Natural killer cell (primary cell): ENCODE measurements at places on chromosomes 7 and 10. TPM values are rescaled to one million over a fixed set of nuclear protein-coding genes. Genes with fewer than 3 reads are reported as not detected.

NOLC1 gene
- total RNA-seq: 42.6 TPM

RSBN1L gene
- 33.4 TPM for total RNA-seq

DNA sequence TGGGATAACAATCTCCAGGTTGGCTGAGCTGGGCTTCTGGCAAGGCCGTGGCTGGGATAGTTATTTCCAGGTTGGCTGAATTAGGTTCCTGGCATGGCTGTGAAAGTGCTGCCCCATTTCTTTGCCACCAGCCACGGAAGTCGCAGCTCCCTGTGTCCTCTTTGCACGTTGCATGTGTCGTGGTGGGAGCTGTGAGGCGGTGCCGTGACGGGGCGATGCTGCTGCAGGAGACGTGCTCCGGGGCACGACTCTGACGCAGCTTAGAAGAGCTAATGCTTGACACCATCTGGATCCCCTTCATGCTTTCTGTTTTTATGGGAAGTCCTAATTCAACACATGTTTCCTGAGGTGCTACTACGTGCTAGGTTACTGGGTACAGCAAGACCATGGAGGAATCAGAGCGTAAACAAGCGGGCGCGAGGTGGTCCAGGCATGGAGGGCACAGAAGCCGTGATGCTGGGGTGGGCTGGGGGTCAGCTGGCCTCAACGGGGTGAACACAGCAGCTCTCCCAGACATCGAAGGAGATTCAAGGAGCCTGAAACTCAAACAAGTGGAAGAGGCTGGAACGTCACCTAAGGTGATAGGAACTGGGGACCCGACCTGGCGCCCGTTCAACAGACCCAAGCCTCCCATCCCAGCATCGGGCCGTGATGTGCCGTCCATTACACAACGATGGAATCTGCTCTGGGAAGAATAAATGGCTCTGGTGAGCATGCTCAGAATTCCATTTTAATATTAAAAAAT is 407.1 kb downstream of the DNAJB6 start:
- H3K36me3 ChIP-seq: no peaks in the 10 kb centered on the region
- H3K27me3 ChIP-seq: no peaks in the 10 kb centered on the region
- no peak overlapping the region for H3K4me3 ChIP-seq
- no peaks in the 10 kb centered on the region for H3K4me1 ChIP-seq

GET4 gene
- 69.3 TPM for total RNA-seq

- H3K27me3 ChIP-seq: no peaks in the 10 kb centered on the region
- H3K36me3 ChIP-seq: no peaks in the 10 kb centered on the region
- no peak overlapping the region for H3K27ac ChIP-seq
- DNase-seq: no peak
- no peak overlapping the region for H3K4me3 ChIP-seq
These were observed 17.7 kb upstream of the ZMIZ1 start for GRCh38 chr10:79050896-79051555.

GRK5 gene
- total RNA-seq: 37.6 TPM

RNF133 gene
- total RNA-seq: not detected

DNA sequence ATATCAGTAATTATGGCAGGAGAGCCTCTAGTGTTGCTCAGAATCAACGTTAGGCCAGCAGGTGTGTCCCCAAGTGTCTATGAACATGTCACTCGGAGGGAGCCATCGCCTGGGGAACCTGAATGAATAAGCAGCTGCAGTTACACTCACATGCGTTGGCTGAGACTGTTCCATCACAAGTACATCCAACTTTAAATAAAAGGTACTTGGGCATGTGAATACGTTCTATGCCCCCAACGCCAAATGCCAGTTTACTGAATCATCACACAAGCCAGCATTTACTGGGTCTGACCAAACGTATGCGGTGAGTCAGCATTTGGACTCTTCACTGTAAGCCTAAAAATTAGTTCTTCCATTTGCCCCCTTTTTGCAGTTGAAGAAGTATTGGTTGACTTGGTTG is 207.6 kb upstream of the PLXNA4 start:
- no peak overlapping the region for H3K4me3 ChIP-seq
- no peaks in the 10 kb centered on the region for H3K36me3 ChIP-seq
- no peak for DNase-seq
- no peaks in the 10 kb centered on the region for H3K4me1 ChIP-seq
- no peaks in the 10 kb centered on the region for H3K27me3 ChIP-seq

SIRT1 gene
- 48.2 TPM for total RNA-seq

- H3K4me3 ChIP-seq: no peak overlapping the region
- no peak overlapping the region for H3K27ac ChIP-seq
- peaks cover 61% of the 10 kb centered on the region for H3K4me1 ChIP-seq
- H3K27me3 ChIP-seq: no peaks in the 10 kb centered on the region
These were observed 17.2 kb downstream of the NACAD start for GRCh38 chr7:45071528-45071927.

RAPGEF5 gene
- 0.26 TPM for total RNA-seq

TAS2R5 gene
- 1.9 TPM for total RNA-seq

GRCh38 chr7:27997188-27997707 is 183.3 kb downstream of the JAZF1 start:
- H3K36me3 ChIP-seq: no peaks in the 10 kb centered on the region
- no peak overlapping the region for H3K4me3 ChIP-seq
- peaks cover 13% of the 10 kb centered on the region for H3K4me1 ChIP-seq
- H3K27me3 ChIP-seq: no peaks in the 10 kb centered on the region
- no peak overlapping the region for H3K27ac ChIP-seq

- no peaks in the 10 kb centered on the region for H3K27me3 ChIP-seq
- peaks cover 33% of the 10 kb centered on the region for H3K36me3 ChIP-seq
- H3K4me3 ChIP-seq: peak overlapping the region; percentile 75
- peaks cover 10% of the 10 kb centered on the region for H3K4me1 ChIP-seq
- H3K27ac ChIP-seq: peak overlapping the region; percentile 59
These were observed 822 bp downstream of the SAMD9L start for GRCh38 chr7:93147363-93147762.

GRCh38 chr10:48227213-48227612 is 47.3 kb downstream of the FRMPD2 start:
- DNase-seq: no peak
- no peaks in the 10 kb centered on the region for H3K36me3 ChIP-seq
- no peak overlapping the region for H3K27ac ChIP-seq
- H3K4me3 ChIP-seq: no peak overlapping the region
- H3K27me3 ChIP-seq: no peaks in the 10 kb centered on the region
- H3K4me1 ChIP-seq: no peaks in the 10 kb centered on the region

DNA sequence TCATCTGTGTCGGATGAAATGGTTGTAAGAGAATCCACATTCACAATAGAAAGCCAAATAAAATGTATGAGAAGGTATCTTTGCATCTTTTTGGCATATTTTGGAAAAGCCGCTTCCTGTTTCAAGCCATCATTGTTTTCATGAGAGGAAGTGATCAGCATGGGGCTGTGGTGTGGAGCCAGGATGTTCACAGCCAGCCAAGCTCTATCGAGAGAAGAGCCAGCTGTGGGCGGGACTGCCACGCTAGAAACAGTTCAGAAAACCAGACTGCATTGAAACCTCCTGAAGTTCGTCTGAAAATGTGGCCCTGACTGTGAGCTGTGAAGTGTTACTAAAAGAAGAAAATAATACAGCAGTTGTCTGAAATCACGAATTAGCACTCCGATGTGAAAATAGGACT is 21.2 kb upstream of the NPS start:
- DNase-seq: no peak
- H3K4me3 ChIP-seq: no peak overlapping the region
- H3K27ac ChIP-seq: no peak overlapping the region
- no peaks in the 10 kb centered on the region for H3K27me3 ChIP-seq

CDK14 gene
- total RNA-seq: 1.2 TPM

TAS2R41 gene
- not detected for total RNA-seq

NUTM2E gene
- total RNA-seq: 0.49 TPM

TYW1B gene
- total RNA-seq: 7.9 TPM

C10orf67 gene
- not detected for total RNA-seq

DNA sequence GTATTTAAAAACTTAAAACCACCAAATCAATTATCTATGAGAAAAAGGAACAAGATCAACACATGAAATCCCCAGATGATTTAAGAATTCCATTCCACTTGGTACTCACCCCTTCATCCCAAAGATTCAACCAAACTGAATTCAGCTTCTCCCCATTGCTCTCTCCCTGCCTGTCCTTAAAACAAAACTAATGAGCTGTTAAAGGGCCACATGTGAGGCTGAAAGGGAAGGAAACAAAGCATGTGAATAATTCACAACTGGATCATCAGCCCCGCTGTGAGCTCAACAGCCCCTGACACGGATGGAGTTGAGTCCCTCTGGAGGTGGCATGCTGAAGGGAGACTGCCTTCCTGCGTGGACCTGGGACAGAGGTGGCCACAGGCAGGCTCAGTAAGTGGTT is 32.9 kb downstream of the VOPP1 start:
- H3K27me3 ChIP-seq: no peaks in the 10 kb centered on the region
- no peak for DNase-seq
- H3K27ac ChIP-seq: no peak overlapping the region
- no peak overlapping the region for H3K4me3 ChIP-seq

SEM1 gene
- 22.7 TPM for total RNA-seq

GRCh38 chr7:107644309-107644974 is 16.2 kb upstream of the SLC26A4 start:
- no peak overlapping the region for H3K4me3 ChIP-seq
- H3K4me1 ChIP-seq: peaks cover 3% of the 10 kb centered on the region
- DNase-seq: no peak
- no peak overlapping the region for H3K27ac ChIP-seq
- no peaks in the 10 kb centered on the region for H3K27me3 ChIP-seq

DNA sequence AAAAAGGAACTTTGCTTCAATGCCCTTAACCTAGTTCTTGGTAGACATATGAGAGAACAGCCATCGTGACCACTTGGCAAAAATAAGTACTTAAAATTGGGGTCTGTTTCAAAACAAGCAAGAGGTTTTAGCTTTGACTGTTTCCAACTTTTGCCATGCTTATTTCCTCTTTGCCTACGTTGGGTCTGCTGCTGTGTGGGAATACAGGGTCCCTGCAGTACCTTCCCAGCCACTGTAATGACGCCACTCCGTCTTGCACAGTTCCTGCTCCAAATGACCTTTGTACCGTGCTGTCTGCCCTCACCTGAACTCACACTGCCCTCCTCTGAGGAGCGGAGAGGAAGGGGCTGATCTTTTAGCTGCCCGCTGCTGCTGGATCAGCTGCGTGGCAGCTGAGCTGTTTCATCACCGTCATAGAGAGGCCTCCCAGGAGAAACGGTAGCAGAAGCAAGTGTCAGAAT is 133.1 kb downstream of the MAPK8 start:
- no peaks in the 10 kb centered on the region for H3K27me3 ChIP-seq
- H3K4me3 ChIP-seq: no peak overlapping the region

GRCh38 chr10:76236356-76236755 is 804.9 kb downstream of the LRMDA start:
- no peaks in the 10 kb centered on the region for H3K36me3 ChIP-seq
- no peaks in the 10 kb centered on the region for H3K4me1 ChIP-seq
- DNase-seq: no peak

GRCh38 chr10:112634096-112634830 is 187.2 kb downstream of the VTI1A start:
- no peak for DNase-seq
- H3K27ac ChIP-seq: no peak overlapping the region
- H3K27me3 ChIP-seq: no peaks in the 10 kb centered on the region
- no peak overlapping the region for H3K4me3 ChIP-seq

DNA sequence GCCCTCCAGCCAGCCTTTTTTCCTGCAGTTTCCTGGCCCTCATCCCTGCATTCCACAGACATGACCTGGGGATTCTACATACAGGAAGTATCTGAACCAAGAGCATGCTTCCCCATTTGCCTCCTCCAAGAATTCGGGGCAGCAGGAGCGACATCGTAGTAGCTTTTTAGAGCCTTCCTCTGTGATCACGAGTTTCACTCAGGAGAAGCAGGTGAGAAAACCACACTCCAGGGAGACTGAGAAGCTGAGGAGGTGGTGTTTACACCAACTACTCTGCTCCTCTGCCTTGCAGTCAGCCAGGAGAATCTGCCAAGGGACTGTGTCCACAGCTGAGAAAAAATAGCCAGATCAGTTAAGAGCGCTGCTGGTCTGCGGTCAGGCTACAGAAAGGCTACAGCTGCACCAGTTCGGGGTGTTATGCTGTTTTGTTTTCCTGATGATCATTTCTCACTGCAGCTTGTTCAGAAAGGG is 54.1 kb downstream of the HSPA12A start:
- H3K4me1 ChIP-seq: no peaks in the 10 kb centered on the region
- DNase-seq: no peak
- no peaks in the 10 kb centered on the region for H3K27me3 ChIP-seq

DNA sequence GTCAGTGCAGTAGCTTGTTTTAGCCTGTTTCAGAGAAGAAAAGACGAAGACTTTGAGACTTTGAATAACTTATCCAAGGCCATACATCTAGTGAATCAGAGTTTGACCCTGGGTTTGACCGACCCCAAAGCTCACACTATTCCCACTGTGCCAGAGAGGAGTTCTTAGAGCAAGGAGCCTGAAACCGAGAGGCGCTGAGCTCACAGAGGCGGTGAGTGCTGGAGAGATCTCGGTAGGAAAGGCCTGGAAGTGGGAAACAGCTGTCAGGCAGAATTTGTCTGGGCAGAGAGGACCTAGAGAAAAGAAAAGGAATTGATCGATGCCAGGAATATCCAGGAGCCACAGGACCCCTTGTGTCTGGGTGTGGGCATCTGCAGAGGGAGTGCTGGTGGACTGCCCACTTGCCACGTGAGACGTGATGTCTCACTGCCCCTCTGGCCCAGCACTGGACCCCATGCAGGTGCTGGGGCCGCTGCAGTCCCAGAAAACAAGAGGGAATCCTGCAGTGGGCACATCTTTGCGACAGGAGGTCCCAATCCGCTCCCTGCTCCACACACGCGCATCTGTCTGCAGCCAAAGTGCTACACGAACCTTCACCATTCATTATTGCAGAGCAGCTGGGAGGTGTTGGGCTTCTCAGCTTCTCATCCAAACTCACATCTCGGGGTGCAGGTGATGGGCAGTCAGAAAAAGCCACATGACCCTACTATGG is 6.2 kb downstream of the CALML3 start:
- H3K4me1 ChIP-seq: no peaks in the 10 kb centered on the region
- no peak overlapping the region for H3K27ac ChIP-seq
- no peak overlapping the region for H3K4me3 ChIP-seq
- no peaks in the 10 kb centered on the region for H3K27me3 ChIP-seq
- H3K36me3 ChIP-seq: no peaks in the 10 kb centered on the region
- DNase-seq: no peak

- no peak overlapping the region for H3K27ac ChIP-seq
- no peaks in the 10 kb centered on the region for H3K4me1 ChIP-seq
- no peak for DNase-seq
- peaks cover 5% of the 10 kb centered on the region for H3K27me3 ChIP-seq
- H3K4me3 ChIP-seq: no peak overlapping the region
These were observed 17.3 kb upstream of the BLOC1S2 start for GRCh38 chr10:100303724-100304319.

- no peaks in the 10 kb centered on the region for H3K36me3 ChIP-seq
- no peak overlapping the region for H3K4me3 ChIP-seq
- H3K27ac ChIP-seq: no peak overlapping the region
- no peak for DNase-seq
- H3K27me3 ChIP-seq: no peaks in the 10 kb centered on the region
These were observed 29.4 kb upstream of the ECHDC3 start for GRCh38 chr10:11712744-11713143.

- no peaks in the 10 kb centered on the region for H3K27me3 ChIP-seq
- DNase-seq: no peak
- H3K4me3 ChIP-seq: no peak overlapping the region
- H3K4me1 ChIP-seq: no peaks in the 10 kb centered on the region
- H3K27ac ChIP-seq: no peak overlapping the region
- no peaks in the 10 kb centered on the region for H3K36me3 ChIP-seq
These were observed 531.1 kb downstream of the SDK1 start for GRCh38 chr7:3832199-3832598.
